ENCODE measurements at places on chromosomes 5 and 9.
A peak's percentile ranks its signal among the peaks of the same experiment; 100 is the strongest.

DNA sequence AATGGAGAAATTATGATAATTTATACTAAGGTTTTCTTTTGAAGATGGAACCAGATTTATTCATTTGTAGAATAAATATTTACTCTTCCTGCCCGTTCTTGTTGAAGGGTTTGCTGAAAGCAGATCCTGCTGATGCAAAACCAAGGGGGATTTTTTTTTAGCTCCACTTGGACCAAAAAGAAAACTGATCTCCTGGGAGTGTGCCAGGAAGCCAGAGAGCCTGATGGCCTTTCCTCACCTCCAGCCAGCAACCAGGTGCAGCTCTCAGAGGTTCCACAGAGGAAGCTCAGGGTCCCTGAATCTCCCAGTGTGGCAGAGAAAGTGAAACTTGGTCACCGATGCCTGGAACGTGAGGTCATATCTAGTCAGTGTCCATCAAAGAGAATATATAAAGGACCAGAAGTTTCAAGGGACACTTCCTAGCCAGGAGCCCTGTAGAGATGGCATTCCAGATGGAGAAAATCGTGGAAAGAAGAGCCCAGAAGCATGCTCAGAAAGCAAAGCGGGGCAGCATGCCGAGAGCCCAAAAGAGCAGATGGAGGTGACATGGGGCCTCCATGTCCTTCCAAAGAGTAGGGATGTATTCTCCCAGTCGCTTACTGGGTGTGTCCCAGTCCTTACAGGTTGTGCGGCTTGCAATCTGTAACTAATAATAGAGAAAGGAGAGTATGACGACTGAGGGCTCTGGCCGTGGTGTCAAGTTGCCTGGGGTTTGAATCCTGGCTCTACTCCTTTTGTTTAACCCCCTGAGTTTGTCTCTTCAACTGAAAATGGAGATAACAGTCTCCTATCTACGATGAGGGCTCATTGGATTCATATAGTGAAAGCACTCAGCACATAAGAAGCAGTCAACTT lies 12.2 kb downstream of the AFAP1L1 start:
- no peak for DNase-seq

- DNase-seq: no peak
Observed at GRCh38 chr9:7115606-7116005, 357.8 kb downstream of the KDM4C start.

- no peak for DNase-seq
Observed at GRCh38 chr5:68478301-68479095, 262.9 kb downstream of the PIK3R1 start.

DNA sequence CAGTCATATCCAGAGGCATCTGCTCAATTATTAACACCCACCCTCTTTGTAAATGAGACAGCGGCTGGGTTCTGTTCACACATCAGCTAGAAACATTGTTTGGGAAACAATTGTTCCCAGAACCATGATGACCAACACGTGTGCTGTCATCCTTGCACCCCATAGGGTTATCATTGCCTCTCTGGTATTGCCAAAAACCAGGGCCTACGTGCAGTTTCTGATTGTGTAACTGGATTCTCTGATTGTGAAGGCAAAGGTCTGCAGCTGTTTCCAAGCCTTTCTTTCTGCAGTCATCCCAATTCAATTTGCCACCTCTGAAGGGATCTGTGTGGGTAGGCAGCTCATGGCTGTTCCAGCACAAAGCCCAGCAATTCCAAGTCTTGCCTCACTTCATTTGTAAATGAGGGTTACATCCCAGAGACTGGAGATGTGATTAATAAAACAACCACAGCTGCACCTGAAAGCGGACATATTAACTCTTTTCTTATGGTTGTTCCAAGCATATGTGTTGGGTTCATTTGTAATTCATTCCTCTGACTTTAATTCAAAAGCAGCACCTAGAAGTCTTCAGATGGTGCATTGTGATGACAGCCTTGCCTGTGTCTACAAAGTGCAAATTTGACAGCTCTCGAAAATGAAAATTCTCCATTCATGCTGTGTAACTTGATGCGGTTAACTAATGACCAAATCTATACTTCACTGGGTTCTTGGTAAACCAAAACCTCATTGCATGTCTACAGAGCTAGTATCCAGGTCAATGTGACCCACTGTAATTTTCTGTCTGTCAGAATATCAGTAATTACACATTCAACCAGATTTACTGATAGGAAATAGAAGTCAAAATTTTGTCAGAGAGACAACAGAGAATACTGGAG lies 66.6 kb downstream of the YIPF5 start:
- DNase-seq: no peak

DNA sequence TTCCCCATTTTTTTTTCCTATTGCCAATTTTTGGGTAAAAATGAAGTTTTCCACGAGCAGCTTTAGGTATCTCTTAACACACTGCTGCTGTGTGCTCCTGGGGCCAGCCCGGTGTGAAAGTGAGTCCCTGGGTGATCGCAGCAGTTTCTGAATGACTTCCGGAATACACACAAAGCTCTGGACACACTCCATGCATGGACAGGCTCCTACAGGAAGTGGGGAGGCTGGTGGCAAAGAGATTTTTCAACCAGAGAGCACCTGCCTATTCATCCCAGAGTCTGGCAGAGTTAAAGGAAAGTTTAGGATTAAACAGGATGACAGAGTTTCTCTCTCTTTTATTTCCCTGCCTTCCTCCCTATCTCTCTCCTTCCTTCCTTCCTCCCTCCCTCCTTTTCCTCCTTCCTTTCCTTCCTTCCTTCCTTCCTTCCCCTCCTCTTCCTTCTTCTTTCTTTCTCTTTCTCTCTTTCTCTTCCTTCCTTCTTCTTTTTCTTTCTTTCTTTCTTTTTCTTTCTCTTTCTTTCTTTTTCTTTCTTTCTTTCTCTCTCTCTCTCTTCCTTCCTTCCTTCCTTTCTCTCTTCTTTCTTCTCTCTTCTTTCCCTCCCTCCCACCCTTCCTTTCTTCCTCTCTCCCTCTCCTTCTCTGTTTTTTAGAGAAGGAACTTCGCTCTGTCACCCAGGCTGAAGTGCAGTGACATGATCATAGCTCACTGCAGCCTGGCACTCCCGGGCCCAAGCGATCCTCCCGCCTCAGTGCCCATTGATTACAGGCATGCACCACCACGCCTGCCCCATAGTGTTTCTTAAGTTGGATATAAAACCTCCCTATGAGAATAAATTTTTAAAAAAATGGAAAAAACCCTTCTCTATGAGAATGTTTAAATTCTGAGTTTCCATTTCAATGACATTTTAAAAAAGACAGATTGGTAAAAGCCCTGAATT lies 38.7 kb upstream of the UBTD2 start:
- peak; percentile 5 for DNase-seq

DNA sequence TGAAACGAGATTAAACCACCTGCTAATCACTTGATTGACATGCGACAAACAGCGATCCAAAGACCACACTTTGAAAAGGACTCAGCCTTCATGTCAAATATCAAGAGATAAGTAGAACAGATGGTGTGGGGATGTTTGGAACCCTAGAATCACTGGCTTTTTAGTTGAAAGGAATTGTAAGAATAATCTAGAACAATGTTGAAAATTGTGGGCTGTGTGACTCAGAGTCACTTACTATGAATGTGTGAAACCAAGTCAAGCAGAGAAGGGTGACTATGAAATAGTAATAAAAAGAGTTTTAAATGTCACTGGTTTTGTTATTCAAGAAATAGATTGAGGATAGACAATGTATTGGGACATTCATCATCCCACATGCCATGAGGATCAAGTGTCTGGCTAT lies 14.1 kb upstream of the C1QTNF3 start:
- no peak for DNase-seq

- no peak for DNase-seq
Observed at GRCh38 chr5:1708592-1709141, 91.0 kb downstream of the MRPL36 start.

DNA sequence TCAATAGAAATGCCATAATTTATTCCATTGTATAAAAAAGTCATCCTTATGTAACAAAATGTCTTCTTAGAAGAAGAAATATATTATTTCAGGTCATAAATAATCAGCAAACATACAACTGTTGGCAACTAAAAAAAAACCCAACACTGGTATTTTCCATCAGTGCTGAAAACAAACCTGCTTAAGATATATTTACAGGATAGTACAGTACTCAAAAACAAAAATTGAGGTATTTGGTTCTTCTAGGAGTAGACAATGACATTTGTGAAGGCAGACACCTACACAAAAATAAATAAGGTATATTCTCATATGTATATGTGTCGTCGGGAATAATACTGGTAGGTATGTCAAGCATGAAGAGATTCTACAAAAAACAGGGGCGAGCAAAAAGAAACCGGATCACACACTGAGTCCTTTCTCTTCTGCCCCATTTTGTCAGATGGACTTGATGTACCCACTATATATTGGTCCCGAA lies 2.9 kb downstream of the DUSP1 start:
- DNase-seq: no peak

DNA sequence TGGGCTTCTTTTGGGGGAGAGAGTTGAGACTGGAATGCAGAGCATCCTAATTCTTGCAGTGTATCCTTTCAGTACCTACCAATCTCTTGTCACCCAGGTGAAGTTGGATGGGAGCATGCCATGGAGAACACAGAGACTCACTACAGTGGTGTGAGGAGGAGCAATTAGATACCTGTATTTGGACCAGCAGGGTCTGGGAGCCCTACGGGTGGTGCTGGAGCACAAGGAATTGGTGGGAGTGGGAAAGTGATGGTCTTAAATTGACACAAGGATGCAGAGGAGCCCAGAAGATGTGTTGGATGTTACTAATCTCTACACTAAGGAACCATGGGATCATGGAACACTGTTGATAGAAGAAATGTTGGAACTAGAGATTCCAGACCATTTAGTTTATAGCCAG lies 212.7 kb downstream of the CHSY3 start:
- no peak for DNase-seq

GRCh38 chr5:38289457-38289856 lies 31.1 kb downstream of the EGFLAM start:
- no peak for DNase-seq

DNA sequence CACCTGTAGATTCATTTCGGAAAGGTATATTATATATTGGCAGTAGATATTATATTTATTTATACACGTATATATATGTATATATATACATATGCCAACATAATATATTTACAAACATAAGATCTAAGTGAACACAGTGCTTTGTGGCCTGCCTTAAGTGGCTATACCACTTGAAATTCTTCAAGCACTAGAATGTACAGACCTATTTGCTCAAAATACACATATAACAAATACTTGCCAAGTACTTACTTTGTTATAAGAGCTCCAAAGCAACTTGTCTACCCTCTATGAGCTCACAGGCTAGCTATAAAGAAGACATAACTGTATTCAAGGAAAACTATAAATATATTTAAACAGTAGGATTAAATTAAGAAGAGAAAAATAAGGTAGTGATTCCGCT lies 33.6 kb upstream of the SLC36A1 start:
- DNase-seq: no peak

- no peak for DNase-seq
Observed at GRCh38 chr9:112271466-112272098, 61.8 kb downstream of the PTBP3 start.

DNA sequence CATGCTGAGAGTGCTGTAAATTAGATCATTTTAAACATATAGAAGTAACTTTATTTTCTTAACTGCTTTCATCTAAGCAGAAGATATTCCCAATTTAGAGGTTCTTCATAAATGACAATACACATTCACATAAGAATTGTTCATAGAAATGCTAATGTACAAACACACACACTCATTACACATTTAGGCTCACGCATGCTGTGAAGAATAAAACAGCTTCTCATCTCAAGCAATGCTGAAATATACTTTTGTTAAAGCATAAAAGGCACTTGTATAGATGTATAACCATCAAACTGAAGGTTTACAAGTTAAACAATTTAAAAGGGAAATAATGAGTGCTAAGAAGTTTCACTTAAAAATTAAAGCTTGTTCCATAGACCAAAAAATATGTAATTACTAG lies 18.1 kb upstream of the FTMT start:
- DNase-seq: no peak

GRCh38 chr5:31952067-31952466 lies 222.1 kb downstream of the GOLPH3 start:
- no peak for DNase-seq

DNA sequence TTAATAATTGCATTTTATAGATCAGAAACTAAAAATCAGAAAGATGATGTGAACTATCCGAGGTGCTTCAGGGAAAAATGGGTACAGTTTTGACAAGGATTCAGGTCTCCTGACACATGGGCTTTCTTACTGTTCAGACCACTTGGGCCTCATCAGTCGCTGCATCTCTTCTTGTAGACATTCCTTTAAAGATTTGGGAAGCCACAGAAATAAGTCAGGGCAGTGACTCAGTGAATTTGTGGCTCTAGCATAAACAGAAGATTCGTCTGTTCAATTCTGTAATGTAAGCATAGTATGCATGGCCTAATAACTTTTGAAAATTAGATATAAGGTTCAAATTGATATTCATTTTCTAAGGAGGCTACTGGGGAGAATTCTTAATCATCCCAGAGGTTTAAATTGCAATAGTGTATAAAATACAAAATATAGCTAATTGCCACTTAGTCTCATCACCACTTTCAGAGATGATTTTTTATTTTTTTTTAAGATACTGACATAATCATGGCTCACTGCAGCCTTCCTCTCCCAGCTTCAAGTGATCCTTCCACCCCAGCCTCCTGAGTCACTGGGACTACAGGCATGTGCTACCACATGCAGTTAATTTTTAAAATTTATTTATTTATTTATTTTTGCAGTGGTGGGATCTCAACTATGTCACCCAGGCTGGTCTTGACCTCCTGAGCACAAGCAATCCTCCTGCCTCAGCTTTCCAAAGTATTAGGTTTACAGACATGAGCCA lies 48.9 kb downstream of the RASEF start:
- no peak for DNase-seq

DNA sequence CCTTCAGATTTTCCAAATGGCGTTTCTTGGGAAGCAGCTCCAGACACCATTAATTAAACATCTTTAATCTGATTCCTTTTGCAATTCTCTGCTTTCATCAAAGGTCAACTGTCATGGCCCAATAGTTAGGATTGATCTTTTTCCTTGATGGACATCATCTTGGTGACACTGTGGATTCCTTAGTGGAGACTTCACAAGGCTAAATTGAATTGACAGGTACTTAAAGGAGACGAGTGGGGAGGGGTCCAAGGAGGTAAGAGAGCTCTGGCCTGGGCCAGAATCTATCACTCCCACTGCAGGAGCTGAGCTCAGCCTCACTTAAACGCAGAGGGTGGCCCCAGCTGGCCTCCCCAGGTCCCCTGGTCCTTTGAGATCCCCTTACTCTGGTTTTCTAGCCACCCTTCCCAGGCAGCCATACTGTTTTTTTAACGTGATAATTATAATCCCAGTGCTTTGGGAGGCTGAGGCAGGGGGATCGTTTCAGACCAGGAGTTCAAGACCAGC lies 9.9 kb upstream of the HMCN2 start:
- DNase-seq: peak; percentile 21

GRCh38 chr5:60810438-60811085 lies 33.5 kb downstream of the ELOVL7 start:
- no peak for DNase-seq

DNA sequence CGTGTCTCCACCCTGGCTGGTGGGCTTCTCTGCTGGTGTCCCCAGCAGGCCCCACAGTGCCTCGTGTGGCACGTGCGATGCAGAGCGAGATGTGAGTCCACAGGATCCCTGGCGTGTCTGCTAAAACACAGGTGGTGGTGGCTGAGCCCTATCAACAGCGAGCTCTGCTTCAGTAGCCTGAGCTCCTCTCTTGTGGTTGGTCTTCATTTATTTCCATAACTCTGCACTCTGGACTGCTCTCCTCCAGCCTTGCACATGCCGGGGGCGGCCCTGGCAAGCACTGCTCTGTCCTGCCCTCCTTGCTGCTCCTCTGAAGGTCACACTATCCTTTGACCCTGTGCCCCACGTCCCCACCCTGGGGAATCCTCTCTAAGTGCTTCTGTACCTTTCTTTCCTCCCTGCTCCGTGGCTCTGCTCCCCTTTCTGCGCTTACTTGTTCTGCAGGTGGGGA lies 59.2 kb downstream of the NSUN2 start:
- no peak for DNase-seq

GRCh38 chr5:67426961-67427849 lies 230.6 kb upstream of the CD180 start:
- DNase-seq: no peak
